ENCODE measurements at places on chromosomes 6 and 20.

DNA sequence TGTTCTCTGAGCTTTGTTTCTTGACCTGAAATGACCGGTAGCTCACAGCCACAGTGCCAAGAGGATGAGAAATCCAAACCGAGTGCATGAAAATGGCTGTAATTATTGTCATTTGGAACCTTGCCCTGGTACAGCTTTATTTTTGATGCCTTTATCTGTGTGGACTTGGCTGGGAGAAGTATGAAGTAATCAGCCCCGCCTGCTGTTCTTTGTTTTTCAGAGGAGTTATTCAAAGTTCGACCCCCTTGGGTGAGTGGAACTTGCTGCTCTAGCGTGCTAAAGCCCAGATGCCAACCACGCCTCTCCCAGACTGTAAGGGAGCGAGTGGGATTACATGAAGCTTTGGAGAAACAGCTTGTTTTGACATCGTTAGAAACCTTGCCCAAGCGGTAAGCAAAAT is 48.3 kb downstream of the ECT2L start:
- peak; percentile 23 for DNase-seq

GRCh38 chr20:41335591-41335990 is 5.0 kb upstream of the LPIN3 start:
- DNase-seq, result no peak

DNA sequence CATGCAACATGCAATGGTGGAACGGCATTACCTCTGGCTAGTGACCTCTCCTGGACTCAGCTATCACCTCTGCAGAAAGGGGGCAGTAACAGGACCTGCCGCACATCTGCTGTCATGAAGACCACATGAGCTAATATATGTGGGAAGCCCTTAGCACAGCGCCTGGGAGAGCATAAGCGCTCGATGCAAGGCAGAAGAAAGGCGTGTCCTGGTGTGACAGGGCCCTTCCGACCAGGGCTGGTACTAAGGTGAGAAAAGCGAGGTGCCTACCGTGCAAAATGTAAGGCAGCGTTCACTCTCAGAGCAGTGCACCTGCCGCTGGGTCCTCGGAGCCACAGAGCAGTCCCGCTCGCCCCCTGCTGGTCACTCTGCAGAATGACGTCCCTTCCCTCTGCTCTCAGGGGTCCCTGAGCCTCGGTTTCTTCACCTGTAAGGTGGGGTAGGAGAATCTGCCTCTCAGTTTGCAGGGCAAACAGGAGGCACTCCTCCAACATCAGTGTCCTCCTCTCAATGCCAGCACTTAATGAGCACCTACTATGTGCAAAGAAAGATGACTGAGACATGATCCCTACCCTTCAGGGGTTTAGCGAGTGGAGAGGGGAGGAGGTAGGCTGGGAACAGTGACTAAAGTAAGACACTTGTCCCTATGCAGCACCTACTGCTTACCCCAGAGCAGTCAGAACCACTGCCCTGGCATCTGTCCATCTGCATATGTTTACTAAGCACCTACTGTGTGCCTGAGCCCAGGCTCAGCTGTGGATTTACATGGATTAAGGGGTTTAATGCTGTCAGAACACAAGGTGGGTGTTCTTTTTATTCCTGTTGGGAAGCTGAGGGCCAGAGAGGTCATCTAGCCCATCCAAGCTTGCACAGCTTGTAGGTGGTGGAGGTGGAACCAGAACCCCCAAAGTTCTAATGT is 41.1 kb upstream of the PTGIS start:
- no peak for DNase-seq

DNA sequence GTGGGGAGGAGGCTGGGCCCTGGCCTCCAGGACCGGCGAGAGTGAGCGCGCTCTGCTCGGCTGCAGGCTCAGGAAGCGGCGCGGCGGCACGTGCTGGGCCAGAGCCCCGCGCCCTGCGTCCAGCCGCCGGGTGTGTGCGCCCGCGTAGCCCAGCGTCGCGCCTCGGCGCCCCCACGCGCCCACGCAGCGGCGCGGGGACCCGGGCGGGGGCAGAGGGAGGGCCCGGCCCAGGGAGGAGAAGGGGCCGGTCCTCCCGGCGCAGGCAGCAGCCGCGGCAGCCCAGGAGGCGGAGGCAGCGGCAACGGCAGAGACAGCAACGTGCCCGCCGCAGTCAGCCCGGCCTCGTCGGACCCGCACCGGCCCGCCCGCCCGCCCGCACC is at the start of gene EYA2:
TSS of gene EYA2 (plus strand) at position 265 of the 380 bp plus-strand sequence. CDS start 95,168 bp downstream, outside the sequence.
- DNase-seq, result no peak

DNA sequence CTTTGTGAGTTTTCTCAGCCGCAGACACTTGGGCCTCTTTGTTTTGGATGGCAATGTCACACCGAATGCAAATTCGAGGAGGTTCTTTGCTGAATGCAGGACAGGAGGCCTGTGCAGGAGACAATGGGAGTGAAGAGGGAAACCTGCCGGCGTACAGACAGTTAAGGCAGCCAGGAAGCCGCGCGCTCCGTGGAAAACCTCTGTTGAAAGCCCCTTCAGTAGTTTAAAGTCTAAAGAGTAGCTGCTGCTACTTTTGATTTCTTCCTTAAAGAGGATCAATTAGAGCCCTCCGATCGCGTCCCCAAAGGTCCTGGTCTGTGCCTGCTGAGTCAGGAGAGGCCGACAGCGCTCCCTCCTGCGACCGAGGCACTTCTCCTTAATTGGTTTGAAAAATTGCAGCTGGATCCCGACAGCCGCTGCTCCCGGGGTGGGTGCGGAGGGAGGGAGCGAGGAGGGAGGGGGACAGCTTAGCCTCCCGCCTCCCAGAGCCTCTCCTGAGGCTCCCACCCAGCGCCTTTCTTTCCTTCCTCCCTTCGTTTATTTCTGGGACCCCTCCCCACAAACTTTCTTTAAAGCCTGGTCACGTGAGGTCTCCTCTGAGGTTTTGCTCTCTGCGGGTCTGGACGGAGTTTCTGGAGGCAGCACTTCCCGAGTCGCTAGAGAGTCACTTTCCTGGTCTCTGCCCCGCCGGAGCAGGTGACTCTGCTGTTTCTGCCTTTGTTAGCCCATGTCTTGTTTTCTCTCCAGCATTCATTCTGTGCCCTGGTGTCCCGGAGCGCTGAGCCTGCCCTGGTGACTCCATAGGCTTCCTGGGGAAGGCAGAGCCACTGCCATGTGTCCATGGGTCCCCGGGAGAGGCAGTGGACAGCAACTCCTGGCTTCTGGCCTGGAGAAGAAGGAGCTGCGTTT is 22.3 kb upstream of the RPP40 start:
- DNase-seq, result no peak

GRCh38 chr20:16556301-16556700 is 16.9 kb downstream of the KIF16B start:
- DNase-seq, result no peak

- no peak for DNase-seq
These were observed 18.3 kb downstream of the SLC16A10 start for GRCh38 chr6:111105578-111105977.

GRCh38 chr6:140779341-140779740 is 1353.4 kb upstream of the GJE1 start:
- no peak for DNase-seq

DNA sequence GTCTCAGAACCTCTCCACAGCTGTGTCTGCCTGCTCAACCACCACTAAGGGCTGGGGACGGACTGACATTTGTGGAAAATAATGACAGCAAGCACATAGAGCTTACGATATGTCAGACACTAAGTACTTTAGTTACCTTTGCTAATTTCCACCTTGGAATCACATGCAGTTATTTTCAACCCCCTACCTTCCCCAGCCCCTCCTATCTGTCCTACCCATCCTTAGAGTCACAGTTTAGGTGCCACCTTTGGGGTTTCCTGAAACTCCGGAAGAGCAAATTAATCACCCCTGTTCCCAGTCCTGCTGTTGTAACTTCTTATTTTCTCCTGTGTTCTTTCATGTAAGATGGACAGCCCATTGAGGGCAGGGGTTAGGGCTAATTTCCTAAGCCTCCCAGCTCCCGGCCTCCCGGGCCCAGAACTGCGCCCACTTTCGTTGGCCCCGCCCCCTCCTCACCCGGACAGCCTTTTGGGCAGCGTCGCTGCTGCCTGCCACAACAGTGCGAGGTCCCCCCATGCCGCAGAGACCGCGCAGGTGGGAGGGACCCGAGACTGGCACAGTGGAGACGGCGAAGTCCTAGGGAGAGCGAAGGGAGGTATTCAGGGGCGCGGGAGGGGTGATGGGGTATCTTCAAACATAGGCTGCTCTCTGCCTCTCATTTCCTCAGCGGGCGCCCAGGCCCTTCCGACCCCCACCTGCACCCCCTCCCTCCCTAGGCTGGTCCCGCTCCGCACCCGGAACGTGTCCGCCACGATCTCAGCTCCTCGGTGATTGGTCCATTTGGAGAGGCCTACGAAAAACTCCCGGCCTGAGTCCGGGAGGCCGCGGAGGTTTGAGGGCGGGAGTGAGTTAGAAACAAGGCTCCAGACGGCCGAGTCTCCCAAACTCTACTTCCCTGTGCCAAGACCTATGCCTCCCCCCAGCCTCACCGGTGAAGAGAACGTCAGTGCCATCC is 1.1 kb downstream of the DDAH2 start:
- DNase-seq, result no peak

DNA sequence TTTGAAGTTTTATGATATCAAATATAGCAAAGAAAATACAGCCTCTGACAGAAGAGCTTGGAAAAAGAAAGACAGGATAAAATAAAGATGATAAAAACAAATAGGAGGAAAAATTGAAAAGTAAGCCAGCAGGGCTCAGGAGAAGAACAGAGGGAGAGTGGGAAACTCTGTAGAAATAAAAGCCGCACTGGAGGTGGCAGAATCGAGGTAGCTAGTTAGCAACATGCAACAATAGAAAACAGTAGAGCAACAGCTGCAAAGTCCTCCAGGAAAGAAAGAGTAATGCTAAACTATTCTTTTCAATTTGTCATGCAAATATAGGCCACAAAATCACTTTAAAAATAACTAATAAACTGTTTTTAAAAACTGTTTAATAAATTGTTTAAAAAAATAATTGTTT is 28.8 kb downstream of the HBS1L start:
- DNase-seq, result no peak

DNA sequence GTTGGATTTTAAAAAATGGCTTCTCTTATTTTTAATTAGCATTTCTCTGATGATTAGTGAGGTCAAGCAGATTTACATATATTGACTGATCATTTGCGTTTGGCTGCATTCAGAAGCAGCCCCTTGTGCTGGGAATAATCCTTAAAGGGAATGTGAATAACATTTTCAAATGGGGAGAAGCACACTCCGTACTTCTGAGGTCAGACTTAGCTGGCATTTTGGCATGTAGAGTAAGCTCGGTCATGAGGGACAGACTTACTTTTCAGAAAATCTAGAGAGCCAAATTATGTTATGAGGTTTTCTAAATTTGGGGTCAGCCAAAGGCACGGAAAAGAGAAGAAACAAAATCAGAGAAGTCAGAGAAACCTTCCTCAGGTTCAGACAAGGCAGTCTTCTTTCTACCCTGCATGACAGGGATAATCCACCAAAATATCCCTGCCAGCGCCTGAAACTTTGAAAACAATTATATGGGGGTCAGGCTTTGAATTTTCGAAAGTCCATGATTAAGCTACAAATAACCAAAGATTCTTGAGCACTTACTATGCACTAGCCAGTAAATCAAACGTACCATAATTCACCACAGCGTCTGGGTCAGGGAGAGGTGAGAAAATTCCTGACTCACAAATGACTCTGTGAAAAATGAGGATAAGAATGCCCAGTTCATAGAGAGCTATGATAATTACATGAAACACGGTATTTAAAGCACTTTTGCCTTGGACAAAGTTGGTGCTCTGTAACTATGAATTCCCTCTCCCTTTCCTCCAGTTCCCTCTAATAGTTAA is 44.9 kb downstream of the ADAT2 start:
- DNase-seq, result no peak

GRCh38 chr6:31729515-31729978 is 448 bp upstream of the DDAH2 start:
- DNase-seq, result peak; percentile 75

DNA sequence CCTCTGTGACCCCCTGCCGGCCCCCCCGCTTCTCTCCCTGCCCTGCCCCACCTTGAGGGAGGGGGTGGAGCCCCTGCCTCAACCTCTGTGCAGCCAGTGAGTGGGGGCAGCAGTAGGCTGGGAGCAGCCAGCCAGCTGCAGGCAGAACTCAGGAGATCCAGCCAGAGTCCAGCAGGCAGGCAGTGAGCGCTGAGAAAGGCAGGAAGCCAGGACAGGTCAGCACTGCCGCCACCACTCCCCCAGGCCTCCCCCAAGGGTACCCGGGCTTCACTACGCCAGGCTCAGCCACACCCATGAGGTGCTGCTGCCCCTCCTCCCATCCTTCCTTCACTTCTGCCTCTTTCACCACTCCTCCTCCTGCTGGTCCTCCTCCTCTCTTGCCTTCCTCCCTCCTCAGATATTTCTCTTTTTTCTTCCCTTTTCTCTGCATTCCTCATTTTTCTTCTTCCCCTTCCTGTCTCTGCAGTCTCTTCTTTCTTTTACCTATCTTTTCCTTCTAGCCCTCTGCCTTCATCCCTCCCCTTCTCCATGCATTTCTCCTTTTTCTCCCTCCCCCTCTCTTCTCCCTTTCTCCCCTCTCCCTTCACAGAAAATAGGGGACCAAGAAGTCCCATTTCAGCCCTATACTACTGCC is 11.5 kb downstream of the TMEM63B start:
- no peak for DNase-seq

GRCh38 chr6:33822575-33823395 is 19.0 kb upstream of the MLN start:
- DNase-seq, result no peak

GRCh38 chr6:137020776-137021175 is 24.0 kb downstream of the IL20RA start:
- DNase-seq, result no peak

- DNase-seq, result peak; percentile 19
These were observed 199.8 kb downstream of the PLCB1 start for GRCh38 chr20:8331740-8332412.

GRCh38 chr20:14570811-14571210 is 233.4 kb upstream of the FLRT3 start:
- no peak for DNase-seq

GRCh38 chr20:60803335-60804055 is 448.6 kb upstream of the CDH4 start:
- DNase-seq, result no peak

DNA sequence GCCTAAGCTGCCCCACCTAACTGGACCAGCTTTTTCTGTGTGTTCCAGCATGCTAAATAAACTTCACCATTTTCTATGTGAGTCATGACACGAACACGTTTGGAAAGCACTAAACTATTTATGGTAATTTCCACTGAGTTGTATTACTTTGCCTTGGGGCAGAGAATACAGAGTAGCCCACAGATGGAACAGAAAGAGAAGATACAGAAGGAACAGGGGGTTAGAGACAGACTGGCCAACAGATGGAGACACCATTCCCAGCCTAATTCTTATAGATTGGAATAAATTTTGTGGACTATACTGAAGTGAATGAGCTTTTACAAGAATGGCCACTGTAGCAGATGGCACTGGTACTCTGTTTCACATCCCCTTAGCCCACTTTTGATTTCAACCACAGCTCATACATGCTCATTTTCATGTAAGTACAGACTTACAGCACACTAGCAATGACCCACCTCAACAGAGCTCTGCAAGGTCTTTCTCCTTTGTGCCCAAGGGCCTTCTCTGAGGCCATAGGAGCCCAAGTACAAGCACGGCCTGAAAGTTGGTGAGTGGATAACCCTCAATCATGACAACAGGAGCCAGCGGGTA is 13.1 kb upstream of the NT5DC1 start:
- peak; percentile 18 for DNase-seq

Measured in AG09319 (cell line).